ENCODE measurements at places on chromosomes 5 and 9.

DNA sequence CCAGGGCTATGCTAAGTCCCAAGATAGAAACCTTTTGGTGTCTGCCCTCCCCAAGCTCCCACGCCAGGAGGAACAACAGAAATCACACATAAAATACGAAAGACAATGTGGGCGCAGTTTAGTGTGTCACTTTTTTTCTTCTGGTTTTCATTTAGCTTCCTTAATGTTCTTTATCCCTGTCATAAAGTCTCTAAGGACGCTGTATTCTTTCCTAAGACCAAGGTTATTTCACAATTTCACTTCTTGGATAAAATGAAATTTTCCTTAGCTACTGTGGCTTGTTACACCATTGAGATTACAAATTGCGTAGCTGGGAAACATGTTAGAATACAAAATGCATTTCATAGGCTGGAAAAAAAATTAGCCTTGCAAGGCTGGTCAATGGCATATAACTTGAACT is 85.4 kb downstream of the GLIS3 start:
- no peak for DNase-seq

- no peak for DNase-seq
Measured at GRCh38 chr9:89902450-89903140, 297.8 kb downstream of the GADD45G start.

- no peak for DNase-seq
Measured at GRCh38 chr9:119091074-119091473, 278.2 kb downstream of the BRINP1 start.

DNA sequence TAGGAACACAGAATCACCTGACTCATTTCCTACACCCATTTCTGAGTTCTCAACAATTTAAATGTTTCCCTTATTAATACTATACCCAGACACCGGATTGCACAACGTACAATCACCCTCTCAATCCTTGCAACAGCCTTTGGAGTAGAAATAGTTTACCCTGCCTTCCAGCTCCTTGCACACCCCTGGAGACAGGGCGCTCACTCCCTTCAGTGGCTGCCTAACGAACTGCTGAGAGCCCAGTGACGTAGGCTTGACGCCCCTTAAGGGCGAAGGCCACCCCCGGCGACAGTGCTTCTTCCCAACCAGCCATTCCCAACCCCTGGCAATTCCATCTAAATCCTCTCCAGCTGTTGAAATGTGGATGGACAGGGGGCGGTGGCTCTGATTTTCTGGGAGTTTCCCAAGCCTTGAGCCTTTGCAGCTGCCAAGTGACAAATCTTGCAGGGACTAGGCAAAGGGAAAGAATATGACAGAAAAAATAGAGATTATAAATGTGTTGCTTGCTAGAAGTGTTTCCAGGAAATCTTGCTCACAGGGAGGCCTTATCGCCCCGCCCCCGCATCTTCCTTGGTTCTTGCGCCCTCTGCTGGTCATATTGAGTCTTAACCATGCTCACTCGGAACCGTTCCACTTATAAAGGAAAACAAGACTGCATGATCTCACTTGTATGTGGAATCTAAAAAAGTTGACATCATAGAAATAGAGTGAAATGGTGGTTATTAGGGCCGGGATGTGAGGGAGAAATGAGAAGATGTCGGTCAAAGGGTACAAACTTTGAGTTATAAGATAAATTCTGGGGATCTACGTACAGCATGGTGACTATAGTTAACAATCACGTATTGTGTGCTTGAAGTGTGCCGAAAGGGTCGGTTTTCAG is 7.6 kb upstream of the BARX1 start:
- DNase-seq: peak; percentile 88
